ENCODE measurements at places on chromosomes 7 and 10.

DNA sequence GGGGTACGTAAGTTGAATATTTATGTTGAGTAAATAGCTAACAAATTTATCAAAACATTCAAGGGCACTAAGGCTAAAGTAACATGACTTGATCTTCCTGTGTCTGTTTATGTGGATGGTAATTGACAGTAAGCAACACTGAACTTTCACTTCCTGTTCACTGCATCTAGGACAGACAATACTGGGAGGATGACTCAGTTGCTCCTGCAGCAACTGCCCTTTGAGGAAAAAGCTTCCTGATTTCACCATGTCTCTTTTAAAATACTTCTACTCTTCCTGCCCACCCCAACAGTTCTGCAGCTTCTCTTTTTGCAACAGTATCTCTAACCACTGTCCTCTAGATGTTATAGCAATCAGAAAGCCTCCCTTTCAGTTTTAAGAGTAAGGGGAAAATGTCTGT, 76.6 kb upstream of the HGF start:
- DNase-seq, result no peak

GRCh38 chr10:102090772-102091171, 25.6 kb downstream of the HPS6 start:
- DNase-seq, result no peak

- DNase-seq, result peak; percentile 47
These were observed at the start of gene ZNF467 for GRCh38 chr7:149773446-149774236. ZNF467 (minus strand) TSS chr7:149773588; CDS start chr7:149771032, 2,556 bp downstream.

GRCh38 chr10:102613286-102613685, 31.0 kb upstream of the TRIM8 start:
- peak; percentile 34 for DNase-seq
